ENCODE measurements at places on chromosomes 3 and 15. TPM values are rescaled to one million over a fixed set of nuclear protein-coding genes. Genes with fewer than 3 reads are reported as not detected.

DNA sequence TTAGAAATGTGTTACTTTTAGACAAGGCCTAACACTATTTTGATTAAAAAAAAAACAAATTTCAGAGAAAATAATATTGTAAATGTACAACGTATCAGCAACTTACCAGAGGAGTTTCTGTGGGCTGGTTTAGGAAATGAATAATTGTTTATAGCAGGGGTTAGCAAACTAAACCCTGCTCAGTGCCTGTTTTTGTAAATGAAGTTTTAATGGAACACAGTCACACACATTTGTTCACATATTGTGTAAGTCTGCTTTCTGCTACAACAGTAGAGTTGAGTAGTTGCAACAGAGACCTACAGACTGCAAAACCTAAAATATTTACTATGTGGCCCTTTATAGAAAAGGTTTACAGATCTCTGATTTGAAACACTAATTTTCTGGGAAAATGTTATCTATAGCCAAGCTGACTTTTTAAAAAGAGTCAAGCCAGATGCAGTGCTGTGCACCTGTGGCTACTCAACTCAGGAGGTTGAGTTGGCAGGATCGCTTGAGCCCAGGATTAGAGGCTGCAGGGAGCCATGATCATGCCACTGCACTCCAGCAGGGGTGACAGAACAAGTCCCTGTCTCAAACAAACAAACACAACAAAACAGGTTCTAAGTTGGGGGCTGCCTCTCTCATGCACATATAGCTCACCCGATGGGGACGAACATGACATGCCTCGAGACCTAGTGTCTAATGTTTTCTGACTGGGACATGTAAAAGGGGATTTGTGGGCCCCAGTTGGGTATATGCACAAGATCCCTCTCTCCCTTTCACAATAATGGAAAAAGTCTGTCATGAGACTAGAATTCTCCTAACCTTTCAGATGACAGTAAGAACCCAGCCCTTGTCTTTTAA lies 182.5 kb downstream of the TNIK start:
- no peak for DNase-seq

- no peak for DNase-seq
These were observed 170.5 kb downstream of the PYDC2 start for GRCh38 chr3:191631496-191631895.

DNA sequence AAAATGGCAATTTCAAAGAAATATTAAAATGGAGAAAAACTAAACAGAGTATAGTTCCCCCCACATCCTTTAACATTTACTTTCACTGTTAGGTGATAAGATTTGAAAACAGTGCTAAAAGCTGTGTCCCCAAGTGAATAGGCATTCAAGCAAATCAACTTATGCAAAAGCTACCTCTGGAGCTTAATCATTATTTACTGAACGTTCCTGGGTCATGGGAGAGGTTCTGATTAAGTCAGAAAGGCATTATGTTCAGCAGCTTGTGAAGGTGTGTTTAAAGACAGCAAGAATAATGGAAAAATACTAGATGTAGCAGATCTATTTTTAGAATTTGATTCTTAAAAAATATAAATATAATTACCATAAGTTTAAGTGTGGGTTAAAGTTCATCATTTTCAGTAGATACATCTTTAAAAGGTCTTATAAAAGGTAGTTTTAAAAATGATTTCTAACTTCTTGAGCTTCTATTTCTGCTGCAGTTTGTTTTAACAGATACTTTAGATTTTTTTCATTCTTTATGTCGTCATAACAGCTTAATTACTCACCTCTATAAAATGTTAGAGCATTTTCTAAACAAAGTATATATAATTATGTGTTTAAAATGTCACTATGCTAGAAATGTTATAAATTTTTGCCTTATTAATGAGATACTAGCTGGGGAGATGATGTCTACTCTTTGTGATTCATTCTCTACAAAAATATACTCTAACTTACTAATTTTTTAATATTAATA lies 127.9 kb downstream of the MITF start:
- no peak for DNase-seq

GRCh38 chr3:73465926-73466325 lies 158.8 kb downstream of the PDZRN3 start:
- no peak for DNase-seq

GRCh38 chr3:183064475-183064874 lies 34.8 kb downstream of the MCCC1 start:
- DNase-seq, result no peak

DNA sequence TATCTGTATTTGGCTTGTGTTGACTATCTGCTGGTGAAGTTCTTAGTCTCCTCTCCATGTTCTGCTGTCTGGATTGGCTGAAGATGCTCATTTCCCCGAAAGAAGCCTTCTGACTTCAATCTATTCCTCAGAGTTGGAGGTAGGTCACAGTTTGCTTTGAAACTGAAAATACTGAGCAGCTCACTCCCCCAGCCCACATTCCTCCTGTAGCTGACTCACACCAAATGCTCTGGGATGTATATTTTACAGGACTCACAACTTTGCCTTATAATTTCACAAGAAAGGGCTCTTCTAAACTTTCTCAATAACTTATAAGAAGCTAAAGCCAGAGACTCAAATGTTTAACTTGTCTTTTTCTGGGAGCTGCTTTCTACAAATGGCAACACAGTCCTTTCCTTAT lies 36.3 kb upstream of the SNX4 start:
- no peak for DNase-seq

- peak; percentile 89 for DNase-seq
These were observed 141.9 kb downstream of the PGPEP1L start for GRCh38 chr15:98865397-98866339.

DNA sequence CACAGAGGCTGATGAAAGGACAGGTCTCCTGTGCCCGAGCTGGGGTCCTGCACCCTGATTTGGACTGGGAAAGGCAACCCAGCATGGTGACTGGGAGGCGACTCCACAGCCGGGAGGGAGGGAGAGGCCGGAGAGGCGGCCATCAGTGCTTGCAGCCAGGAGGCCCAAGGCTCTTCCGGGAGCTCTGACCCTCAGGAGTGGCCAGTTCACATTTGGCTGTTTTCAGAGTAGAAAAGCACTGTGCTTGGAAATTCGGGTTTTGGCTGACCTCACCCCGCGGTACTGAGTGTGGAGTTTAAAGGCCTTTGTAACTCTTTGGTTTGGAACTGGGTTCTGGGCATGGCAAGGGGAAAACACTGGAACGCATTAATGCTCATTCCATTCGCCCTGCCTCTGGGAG lies 31.9 kb downstream of the SMAD6 start:
- DNase-seq, result peak; percentile 51

DNA sequence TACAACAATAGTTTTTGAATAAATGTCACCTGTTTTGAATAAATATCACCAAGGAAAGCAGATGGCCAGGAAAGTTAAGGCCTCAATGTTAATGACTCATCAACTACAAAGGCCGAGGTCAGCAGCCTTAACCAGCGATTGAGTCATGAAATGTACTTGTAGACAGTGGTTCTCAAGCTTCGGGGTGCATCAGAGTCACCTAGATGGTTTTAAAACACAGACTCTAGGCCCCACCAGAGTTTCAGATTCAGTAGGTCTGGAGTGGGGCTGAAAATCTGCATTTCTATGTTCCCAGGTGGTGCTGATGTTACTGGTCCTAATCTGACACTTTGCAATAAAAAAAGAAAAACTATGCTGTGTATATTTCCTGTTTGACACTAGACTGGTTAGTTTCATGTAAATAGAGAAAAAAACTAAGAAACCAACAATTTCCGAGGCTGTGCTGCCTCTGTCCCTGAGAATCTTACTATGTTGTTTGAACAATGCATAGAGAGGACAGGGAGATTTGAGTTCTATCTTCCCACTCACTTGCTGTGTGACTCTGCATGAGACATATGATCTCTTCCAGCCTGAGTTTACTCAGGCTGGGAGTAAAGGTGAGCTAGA lies 9.8 kb downstream of the RAB27A start:
- DNase-seq, result no peak

DNA sequence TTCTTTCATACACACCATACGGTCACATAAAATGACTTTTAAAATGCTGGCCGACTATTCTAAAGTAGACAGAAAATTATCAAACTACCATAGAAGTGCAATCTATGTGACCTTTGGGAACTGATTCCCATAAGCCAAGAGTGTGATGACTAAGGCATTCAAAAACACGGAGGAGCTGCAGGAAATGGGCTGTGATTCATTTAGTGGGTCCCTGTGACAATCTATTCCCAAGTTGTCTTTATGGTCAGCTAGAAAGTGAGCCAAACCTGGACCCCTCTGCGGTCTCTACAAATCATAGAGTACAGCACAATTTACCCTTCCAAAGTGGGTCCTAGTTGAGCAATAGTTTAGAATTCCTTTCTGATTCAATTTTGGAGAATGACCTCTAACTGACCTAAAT lies 251.5 kb upstream of the CBLB start:
- no peak for DNase-seq

DNA sequence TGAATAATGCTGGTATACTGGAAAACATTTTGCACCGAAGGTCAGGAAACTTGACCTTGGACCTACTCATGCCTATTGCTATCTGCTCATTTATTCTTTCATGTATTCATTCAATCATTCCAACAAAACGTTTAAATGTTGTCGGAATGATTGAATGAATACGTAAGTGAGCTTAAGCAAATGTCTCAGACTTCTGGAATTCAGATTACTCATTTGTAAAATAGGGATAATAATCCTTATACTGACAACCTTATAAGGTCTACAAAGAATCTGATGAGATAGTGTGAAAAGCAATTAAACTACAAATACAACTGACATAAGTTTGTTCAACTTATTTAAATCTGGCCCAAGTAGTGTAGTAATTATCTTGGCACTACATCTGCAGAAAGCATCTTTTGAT lies 288.7 kb downstream of the WDR72 start:
- DNase-seq, result no peak

- DNase-seq, result no peak
These were observed 175.8 kb downstream of the FOXB1 start for GRCh38 chr15:60179786-60180391.

DNA sequence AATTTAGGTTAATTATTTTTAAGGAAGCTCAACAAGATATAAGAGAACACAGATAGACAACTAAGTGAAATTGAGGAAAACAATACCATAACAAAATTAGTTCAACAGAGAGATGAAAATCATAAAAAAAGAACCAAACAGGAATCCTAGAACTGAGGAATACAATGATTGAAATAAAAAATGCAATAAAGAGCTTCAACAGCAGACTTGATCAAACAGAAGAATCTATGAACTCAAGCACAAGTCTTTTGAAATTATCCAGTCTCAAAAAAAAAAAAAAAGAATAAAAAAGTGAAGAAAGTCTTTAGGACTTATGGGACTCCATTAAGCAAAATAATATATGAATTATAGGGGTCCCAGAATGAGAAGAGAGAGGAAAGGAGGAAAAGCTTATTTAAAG lies 42.0 kb upstream of the GNB4 start:
- no peak for DNase-seq

DNA sequence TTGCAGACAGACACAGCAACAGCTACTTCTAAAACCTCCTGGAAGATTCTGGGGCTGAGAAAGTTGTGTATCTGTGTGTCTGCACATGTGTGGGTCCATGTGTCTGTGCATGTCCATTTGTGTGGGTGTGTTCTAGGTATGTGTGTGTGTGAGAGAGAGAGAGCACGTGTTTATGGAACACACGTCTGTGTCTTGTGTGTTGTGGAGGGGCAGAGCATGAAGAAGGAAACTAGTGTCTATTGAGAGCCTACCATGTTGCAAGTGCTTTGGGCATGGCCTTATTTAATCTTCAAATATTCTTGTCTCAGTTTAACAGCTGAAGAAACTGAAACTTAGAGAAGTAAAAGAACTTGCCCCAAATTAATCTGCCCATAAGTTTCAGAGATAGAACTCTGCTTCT lies 327.5 kb downstream of the UACA start:
- DNase-seq, result no peak

DNA sequence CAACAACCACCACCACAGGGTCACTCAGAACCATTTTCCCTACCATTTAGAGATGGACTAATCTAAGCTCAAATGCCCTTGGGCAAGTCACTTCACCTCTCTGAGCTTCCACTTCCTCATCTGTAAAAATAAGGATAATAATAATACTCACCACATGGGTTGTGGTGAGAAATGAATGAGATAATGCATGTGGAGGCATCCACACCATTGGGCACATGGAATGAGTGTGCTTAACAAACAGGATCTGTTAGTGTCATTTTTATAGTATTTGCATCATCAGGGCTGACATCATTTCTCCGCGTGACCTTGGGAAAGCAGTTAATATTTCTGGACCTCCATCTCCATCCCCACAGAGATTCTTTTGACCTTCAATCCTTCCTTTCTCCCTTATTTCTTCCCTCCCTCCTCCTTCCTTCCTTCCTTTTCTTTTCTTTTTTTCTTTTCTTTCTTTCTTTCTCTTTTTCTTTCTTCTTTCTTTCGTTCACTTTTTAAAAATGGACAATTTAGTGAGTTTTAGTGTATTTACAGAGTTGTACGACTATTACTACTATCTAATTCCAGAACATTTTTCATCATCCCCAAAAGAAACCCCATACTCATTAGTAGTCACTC lies 7.7 kb upstream of the RFT1 start:
- DNase-seq, result no peak

CMTM8 gene
- 2.1 TPM for polyA plus RNA-seq

Measured in muscle of leg (tissue), 16 donors.